ENCODE measurements at places on chromosomes 2 and 18.

- DNase-seq = no peak
These were observed 158.3 kb downstream of the WDSUB1 start for GRCh38 chr2:159128191-159128590.

- no peak for DNase-seq
These were observed 34.1 kb downstream of the MIB1 start for GRCh38 chr18:21774722-21775121.

- no peak for DNase-seq
These were observed 65.0 kb upstream of the OTOF start for GRCh38 chr2:26542676-26543505.

DNA sequence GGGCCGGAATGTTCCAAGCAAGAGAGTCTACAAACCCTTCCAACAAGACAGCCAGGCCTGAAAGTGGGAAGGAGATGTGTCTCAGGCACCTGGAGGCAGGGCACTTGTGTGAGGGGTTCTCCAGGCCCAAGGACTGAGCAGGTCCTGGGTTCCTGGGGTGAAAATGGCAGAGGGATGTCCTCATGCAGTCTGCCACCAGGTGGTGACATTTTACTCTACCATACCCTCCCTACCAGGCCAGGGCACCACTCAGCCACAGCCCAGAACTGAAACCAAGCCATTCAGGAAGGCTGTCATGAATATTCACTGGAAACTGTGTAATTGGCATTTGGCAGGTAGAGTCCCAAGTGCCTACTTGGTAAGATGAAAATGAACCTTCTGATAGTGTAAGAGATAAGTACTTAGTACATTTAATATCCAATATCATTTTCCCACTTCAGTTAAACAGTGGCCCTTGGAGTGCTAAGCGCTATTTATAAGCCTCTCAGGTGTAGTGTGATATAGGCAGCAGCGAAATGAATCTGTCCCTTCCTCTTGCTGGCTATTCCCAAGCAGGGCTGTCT is 185.1 kb downstream of the MYO5B start:
- DNase-seq = no peak

DNA sequence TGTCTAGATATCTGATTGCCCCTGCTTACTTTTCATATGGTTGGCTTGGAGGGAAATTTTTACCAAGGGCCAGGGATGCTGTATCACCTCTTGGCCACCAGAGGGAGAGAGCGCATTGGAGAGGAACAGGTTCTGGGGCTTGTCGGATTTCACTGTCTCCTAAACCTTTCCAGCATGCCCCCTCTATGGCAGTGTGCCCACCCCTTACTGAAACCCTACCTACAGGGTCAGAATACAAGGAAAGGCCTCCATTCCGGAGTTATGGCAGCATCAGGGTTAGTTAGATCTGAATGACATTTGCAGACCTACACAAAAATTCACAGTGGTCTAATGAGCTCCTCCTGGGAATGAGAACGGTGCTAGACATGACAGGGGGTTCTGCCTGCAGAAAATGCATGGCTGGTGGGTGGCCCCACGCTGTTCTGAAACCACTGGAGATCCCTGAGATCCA is 5.8 kb downstream of the SLC14A2 start:
- no peak for DNase-seq

DNA sequence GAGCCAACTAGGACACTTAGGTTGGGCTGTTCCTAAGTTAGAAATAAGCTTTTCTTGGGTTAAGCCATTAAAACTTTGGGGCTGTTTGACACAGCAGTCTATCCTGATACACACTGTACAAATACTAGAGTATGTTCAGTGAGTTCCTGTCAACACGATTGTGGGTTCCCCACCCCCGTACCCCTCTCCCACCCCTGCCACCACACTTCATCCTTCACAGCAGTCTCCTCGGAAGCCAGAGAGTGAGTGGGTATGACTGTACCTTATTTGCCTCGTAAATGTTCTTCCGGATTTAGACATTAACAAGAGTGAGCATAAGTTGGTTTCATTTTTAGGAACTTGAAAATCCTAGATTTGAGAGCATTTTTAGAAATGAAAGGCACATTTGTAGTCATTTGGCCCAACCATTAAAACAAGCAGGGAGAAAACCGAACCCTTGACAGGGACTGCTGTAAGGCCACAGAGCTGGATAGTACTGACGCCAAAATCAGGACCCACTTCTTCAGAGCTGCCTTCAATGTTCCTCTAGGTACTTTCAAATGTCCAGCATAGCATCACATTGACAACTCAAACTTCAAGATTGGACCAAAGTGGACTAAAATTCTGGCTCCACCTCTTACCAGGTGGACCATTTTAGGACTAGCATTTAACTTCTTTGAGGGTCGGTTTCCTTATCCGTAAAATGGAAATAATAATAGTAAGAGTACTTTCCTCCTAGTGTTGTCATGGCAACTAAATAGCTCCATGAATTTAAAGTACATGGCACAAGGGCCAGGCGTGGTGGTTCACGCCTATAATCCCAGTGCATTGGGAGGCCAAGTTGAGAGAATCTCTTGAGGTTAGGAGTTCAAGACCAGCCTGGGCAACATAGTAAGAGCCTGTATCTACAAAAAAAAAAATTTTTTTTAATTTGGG is 166.3 kb upstream of the SERTAD2 start:
- DNase-seq = no peak

DNA sequence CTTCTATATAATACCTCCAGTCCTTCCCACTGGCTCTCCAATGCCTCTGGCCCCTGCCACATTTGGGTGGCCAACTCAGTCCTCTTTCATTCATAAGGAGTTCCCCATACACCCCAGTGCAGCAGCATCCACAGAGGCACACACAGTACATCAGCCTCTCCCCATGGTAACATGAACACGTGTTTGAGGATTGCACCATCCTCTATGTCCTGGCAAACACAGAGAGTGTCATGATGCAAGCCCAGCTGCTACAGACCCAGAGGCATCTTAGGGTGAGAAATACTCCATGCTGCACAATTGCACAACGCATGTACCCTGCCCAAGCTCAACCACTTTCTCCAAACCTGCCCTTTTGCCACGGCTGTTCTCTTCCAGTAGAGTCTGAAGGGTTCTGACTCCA is 11.5 kb downstream of the IGFBP5 start:
- DNase-seq = no peak

GRCh38 chr2:31987454-31988220 is 23.2 kb downstream of the MEMO1 start:
- DNase-seq = no peak

DNA sequence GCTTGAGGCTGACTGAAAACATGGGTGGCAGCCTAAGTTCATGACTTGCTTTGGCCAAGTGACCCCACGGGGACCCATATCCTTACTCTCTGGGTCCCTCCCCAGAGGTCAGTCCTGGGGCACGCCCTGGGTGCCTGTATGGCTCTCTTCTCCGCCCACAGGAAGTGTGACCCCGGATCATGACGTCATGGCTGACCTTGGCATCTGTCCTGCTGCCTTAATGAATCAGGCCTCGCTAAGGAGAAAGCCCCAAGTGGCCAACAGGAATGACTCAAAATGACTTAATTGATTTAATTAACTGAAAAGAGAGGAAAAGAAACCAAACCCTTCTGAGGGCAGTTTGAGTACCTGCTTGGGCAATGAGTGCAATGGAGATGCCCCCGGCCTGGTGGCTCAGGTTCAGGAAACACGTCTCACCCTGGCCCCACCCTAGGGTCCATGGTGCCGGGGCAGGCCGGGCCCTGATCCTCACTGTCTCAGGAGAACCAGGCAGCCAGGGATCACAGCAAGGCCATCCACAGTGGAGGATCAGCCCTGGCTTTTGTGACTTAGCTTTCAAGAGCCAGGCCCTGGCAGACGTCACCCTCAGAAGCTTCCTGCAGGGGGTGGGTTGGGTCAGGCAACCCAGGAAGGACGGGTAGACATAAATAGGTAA is 112.0 kb downstream of the CYP26B1 start:
- DNase-seq = no peak

GRCh38 chr2:204860274-204860673 is 315.0 kb downstream of the PARD3B start:
- no peak for DNase-seq

GRCh38 chr2:151191001-151191400 is 70.7 kb downstream of the RBM43 start:
- DNase-seq = no peak

- DNase-seq = no peak
These were observed 752 bp downstream of the MGAT4A start for GRCh38 chr2:98730053-98730706.

All from cortex of kidney (tissue), 1 donor.